ENCODE measurements at places on chromosomes 6 and 20. TPM values are rescaled to one million over a fixed set of nuclear protein-coding genes. Genes with fewer than 3 reads are reported as not detected.

DNA sequence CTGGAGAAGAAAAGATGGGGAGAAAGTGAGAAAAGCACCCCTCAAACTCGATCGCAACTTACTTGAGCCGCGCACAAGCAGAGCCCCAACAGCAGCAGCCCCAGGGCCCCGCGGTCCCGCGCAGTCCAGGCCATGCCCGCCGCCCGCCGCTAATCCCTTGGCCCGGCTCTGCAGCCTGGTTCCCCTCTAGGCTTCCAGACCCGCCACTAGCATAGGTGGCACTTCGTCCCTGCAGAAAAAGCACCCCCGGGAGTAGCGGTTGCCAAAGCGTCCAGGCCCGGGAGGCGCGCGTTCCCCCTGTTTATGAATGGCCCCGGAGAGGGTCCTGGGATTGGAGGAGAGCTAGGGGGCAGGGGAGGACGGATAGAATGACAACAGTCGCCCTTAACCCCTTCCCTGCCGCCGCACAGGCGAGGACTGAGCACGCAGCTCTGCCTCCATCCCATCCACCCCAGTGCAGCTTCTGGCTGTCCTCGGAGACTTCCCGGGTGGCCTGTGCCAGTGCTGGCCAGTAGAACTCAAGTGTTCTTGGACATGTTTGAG is 19.9 kb downstream of the COL9A1 start:
- no peak for DNase-seq
- H3K4me1 ChIP-seq: no peaks in the 10 kb centered on the region
- no peak overlapping the region for H3K4me3 ChIP-seq
- no peaks in the 10 kb centered on the region for H3K36me3 ChIP-seq

DNA sequence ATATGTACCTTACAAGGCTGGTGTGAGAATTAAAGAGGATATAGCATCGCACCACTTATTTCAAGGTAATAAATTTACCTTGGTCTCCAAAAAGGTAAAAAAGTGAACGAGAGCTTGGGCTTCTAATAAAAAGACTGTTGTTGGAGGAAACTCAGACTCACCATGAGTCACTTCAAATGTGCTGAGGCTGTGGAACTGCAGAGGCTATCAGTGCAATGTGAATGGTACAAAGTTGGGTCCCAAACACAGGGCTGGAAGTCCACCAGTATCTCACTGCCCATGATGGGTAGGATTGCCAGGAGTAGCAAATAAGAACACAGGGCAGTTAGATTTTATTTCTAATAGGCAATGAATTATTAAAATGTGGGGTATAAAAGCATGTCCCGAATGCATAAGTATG is 200.6 kb downstream of the MAFB start:
- DNase-seq: no peak
- no peak overlapping the region for H3K4me3 ChIP-seq
- H3K27ac ChIP-seq: no peak overlapping the region

DNA sequence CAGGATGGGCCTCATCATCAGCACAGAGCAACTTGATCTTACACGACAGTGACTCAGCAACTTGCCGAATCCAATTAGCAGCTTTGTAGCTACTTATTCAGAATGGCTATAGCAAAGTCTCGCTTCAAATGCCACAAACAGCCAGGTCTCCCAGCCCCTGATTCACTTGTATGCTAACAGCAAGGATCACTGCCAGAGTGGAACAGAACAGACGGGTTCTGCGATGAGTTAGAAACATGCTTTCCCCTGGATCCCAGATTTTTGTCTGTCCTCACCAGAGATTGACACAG is 254.4 kb downstream of the NRN1 start:
- DNase-seq: no peak
- H3K4me1 ChIP-seq: no peaks in the 10 kb centered on the region
- H3K27me3 ChIP-seq: no peaks in the 10 kb centered on the region
- no peak overlapping the region for H3K27ac ChIP-seq

DNA sequence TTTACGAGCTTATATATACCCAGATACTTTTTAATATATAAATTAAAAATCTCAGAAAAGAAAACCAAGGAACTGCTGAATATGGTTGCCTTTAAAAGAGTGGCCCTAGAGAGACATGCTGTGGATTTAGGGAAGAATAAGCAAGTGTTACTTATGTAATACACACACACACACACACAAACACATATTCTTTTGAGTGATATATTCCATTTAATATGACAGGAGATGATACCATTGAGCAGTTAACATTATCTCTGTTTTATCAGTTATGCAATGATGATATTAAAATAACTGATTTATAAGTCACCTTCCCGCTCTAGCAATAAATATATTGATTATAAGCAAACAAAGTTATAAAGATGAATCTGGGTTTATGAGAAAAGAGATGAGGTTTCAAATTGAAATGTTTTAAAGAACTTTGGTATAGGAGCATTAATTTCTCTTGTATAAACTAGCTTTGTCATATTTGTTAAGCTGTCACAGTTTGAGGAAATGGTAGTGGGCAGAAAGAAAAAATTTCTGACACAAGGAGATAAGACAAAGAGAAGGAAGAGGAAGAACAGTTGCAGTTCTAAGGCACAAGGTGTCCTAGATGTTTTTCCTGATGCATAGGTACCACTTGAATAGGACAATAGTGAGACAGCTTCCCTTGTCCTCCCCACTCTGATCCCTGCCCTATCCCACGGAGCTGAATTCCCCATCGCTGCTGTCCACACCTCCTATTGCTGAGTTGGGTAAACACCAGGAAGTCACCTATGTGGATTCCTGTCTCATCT is 26.4 kb downstream of the GPX5 start:
- H3K36me3 ChIP-seq: no peaks in the 10 kb centered on the region
- H3K4me3 ChIP-seq: no peak overlapping the region
- no peaks in the 10 kb centered on the region for H3K4me1 ChIP-seq

- H3K27me3 ChIP-seq: no peaks in the 10 kb centered on the region
- no peak overlapping the region for H3K4me3 ChIP-seq
- H3K27ac ChIP-seq: no peak overlapping the region
- no peak for DNase-seq
- H3K36me3 ChIP-seq: peaks cover 9% of the 10 kb centered on the region
Observed at GRCh38 chr6:53318429-53318828, 30.3 kb downstream of the ELOVL5 start.

DNA sequence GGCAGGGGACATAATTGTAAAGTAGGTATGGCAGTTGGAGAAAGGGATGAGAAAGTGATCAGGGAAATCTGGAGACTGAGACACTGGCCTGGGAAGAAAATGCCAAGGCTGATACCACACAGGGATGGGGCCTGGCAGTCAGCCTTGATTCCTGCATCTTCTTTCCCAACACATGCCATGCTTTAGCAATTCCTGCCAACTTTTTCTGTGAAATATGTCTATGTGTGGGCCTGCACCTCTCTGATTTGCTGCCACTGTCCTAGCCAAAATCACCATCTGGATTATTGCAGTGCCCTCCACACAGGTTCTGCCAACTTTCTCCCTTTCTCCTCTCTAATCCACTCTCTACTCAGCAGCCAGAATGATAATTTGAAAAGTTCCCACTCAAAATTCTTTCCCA is 759.8 kb upstream of the CITED2 start:
- H3K36me3 ChIP-seq: no peaks in the 10 kb centered on the region
- H3K4me3 ChIP-seq: no peak overlapping the region
- no peaks in the 10 kb centered on the region for H3K4me1 ChIP-seq
- H3K27me3 ChIP-seq: no peaks in the 10 kb centered on the region

DNA sequence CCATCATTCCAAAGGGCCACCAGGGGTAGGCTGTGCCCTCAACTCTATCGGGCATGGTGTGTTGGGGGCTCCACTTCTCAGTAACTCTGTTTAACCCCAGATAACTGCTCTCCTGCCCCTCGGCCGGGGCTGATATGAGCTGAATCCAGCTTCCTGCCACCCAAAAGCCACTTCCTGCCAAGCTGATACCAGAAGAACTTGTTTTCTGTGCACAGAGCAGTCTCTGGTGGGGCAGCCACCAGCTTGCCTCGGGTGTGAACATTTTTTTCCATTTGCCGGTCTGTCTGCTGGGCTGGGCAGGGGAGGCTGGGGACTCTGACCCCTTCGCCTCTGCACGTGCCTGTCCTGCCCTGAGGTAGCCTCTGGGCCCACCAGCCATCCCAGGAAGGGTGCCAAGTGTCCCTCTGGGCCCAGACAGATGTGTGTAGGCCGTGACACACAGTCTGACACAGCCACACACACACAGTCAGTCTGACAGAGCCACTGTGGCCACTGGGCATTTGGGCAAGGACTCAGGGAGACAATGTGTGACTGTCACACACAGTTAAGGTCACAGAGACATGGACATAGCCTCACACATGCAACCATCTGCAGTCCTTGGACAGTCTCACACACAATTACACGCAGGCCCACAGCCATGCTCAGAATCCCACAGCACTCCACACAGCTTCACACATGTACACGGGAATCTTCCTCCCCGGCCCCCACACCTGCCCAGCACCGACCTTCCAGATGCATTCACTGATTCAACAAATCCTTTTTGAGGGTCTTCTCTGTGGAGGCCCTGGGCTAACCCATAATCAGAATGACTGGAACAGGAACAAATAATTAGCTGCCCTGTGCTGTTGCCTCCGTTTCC is 45.1 kb downstream of the NOL4L start:
- peaks cover 74% of the 10 kb centered on the region for H3K4me1 ChIP-seq
- H3K27me3 ChIP-seq: no peaks in the 10 kb centered on the region
- DNase-seq: peak; percentile 91
- H3K27ac ChIP-seq: peak overlapping the region; percentile 98
- H3K4me3 ChIP-seq: peak overlapping the region; percentile 67
- peaks cover 12% of the 10 kb centered on the region for H3K36me3 ChIP-seq

DNA sequence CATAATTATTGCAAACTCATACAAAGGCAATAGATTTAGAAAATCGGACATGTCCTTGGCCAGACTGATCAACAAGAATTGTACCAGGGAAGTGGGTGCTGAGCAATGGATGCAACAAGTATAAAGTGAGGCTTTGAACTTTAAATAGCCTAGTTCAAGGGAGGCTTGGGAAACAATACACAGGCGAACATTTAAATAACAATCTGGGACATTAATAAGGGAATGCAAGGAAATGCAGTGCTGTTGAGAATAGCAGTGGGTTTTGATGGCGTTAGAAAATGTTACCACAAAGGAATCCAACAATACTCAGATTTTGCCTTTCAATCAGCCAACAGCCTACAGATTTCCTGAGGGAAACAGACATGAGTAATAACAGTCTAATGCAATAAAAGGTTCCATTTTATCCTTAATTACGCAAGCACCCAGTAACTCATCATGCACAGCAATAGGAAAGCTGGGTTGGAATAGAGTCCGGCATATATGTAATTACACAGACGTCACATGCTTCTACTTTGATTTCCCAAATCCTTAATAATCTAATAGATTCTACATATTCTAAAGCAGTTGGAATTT is 134.6 kb downstream of the PHACTR1 start:
- no peak for DNase-seq
- peaks cover 5% of the 10 kb centered on the region for H3K27me3 ChIP-seq
- H3K4me3 ChIP-seq: no peak overlapping the region
- no peaks in the 10 kb centered on the region for H3K36me3 ChIP-seq
- H3K27ac ChIP-seq: no peak overlapping the region

DNA sequence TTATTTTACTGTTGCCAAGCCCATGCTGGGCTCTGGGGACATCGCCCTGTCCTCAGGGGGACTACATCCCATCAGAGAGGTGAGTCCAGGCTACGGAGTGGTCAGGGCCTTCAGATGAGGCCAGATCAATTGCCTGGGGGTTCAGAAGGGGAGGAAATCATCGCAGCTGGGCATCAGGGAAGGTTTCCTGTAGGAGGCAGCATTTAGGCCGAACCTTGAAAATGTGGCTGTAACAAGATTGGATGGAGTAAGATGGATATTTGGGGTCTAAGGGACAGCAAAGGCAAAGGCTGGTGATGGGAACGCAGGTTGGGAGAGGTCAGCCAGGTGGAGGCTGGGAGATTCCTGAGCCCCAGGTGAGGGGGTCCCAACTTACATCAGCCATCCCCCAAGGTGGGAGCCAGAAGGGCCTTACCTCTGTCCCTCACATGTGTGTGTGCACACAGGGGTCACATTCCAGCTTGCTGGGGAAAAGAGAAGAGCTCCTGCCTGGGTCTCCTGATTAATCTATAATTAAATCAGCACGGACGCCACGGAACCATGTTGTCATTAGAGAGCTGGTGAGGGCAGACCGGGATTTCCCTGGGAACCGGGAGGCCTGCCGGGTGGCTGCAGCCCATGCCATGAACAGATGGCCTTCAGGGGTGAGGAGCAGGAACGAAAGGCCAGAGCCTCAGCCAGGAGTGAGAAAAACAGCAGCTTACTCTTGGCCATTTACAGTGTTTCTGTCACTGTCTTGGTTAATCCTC is 30.5 kb upstream of the DLGAP4 start:
- no peaks in the 10 kb centered on the region for H3K4me1 ChIP-seq
- H3K27me3 ChIP-seq: no peaks in the 10 kb centered on the region

DNA sequence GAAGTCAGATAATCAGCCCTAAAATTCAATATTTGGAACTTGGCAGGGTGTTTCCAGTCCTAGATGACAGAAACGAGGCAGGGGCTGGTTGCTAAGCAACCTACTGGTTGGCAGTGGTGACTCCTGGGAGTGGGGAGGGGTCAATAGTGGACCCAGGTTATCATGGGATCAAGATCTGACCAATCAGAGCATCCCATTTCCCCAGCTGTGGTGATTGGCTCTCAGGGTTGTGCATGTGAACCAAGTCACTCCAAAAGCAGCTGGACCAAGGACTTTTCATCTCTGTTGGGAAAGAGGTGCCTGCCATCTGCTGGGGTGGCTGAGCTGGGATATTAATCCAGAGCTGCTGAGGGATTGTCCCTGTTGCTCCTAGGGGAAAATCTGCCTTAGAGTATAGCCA is 253.4 kb downstream of the PREX1 start:
- no peak overlapping the region for H3K4me3 ChIP-seq
- no peak overlapping the region for H3K27ac ChIP-seq
- no peak for DNase-seq
- no peaks in the 10 kb centered on the region for H3K4me1 ChIP-seq
- no peaks in the 10 kb centered on the region for H3K27me3 ChIP-seq

GRCh38 chr6:133017581-133017980 is 203.2 kb downstream of the RPS12 start:
- H3K4me1 ChIP-seq: no peaks in the 10 kb centered on the region
- no peaks in the 10 kb centered on the region for H3K36me3 ChIP-seq
- no peak overlapping the region for H3K27ac ChIP-seq
- no peak overlapping the region for H3K4me3 ChIP-seq
- H3K27me3 ChIP-seq: peaks cover 2% of the 10 kb centered on the region

GRCh38 chr6:36962874-36963273 is 8.3 kb downstream of the PI16 start:
- H3K27ac ChIP-seq: peak overlapping the region; percentile 11
- H3K36me3 ChIP-seq: peaks cover 1% of the 10 kb centered on the region
- peak; percentile 84 for DNase-seq
- peaks cover 27% of the 10 kb centered on the region for H3K4me1 ChIP-seq
- H3K27me3 ChIP-seq: no peaks in the 10 kb centered on the region
- no peak overlapping the region for H3K4me3 ChIP-seq

DNA sequence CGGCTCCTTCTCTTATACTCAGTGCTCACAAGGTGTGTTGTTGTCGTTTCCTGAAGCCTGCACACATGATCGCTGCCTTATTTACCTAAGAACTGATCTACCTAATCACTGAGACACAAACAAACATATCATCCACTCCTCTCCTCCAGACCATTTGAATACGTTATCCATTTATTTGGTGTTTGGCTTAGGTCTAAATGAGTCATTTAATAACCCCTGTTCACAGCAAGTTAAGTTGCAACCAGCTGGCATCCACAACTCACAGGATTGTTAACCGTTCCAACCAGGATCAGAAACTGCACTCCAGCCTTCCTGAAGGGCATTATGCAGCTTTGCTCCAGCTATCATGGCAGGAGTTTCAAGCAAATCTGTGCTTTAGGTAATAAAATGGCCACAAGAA is 511.1 kb upstream of the MAP3K7 start:
- H3K27ac ChIP-seq: no peak overlapping the region
- H3K4me3 ChIP-seq: no peak overlapping the region
- H3K4me1 ChIP-seq: no peaks in the 10 kb centered on the region

The RNF144B gene
- 1.9 TPM for total RNA-seq

The HCRTR2 gene
- total RNA-seq: not detected

The DSP gene
- 0.07 TPM for total RNA-seq

The ADGRF5 gene
- not detected for total RNA-seq

The RNF217 gene
- 0.07 TPM for total RNA-seq

The RAMACL gene
- total RNA-seq: 0.45 TPM

Data from activated CD8-positive, alpha-beta T cell treated with anti-CD3 and anti-CD28 coated beads for 36 hours (primary cell).